Mesendoderm (in vitro differentiated cells): ENCODE measurements at places on chromosomes 4 and X.

DNA sequence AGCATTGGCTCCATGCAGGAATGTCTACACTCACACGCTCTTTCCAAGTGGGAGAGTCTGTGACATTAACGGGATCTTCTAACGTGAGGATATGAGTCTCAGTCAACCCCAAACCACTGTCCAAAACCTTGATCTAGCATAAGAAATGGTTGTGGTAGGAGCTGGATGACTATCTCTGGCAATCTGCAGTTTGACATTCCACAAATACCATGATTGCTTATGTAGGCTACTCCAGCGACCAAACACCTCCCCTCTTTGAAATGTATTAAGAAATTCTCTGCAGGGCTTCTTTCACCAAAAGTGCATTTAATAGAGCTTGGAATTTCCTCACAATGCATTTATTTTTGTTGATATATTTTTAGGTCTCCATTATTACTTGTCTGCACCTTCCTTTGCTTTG, 14.1 kb upstream of the STX18 start:
- DNase-seq: peak; percentile 74

DNA sequence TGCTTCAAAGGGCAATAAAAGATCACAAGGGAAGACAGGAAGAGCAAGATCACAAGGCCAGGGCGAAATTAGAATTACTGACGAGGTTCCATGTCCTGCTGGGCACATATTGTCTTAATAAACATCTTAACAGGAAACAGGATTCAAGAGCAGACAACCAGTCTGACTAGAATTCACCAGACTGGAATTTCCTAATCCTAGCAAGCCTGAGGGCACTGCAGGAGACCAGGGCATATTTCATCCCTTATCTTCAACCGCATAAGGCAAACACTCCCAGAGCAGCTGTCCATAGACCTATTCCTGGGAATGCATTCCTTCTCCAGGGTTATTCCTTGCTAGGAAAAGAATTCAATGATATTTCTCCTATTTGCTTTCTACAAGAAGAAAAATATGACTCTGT, 12.4 kb upstream of the TDO2 start:
- DNase-seq: no peak

DNA sequence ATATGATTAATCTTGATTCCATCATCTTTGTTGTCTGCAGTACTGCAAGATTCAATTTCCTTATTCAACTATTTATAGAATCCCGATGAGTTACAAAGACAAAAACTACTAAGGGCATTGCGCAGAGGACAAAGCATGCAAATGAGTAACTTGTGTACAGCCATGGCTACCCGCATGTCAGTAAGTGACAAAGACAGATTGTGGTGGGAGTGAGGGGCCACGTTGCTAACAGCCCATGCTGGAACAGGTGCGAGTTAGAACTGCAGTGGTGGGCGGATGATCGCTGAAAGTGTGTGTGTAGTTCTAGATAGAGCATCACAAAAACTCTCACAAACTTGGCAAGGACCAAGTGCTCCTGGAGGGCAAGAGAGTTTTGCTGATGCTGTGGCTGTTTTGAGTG, 49.5 kb downstream of the ACOX3 start:
- DNase-seq: no peak

- DNase-seq: no peak
Observed at GRCh38 chr4:147960971-147961370, 229.1 kb downstream of the ARHGAP10 start.

GRCh38 chrX:124925681-124926080, 394.0 kb upstream of the TEX13C start:
- no peak for DNase-seq

DNA sequence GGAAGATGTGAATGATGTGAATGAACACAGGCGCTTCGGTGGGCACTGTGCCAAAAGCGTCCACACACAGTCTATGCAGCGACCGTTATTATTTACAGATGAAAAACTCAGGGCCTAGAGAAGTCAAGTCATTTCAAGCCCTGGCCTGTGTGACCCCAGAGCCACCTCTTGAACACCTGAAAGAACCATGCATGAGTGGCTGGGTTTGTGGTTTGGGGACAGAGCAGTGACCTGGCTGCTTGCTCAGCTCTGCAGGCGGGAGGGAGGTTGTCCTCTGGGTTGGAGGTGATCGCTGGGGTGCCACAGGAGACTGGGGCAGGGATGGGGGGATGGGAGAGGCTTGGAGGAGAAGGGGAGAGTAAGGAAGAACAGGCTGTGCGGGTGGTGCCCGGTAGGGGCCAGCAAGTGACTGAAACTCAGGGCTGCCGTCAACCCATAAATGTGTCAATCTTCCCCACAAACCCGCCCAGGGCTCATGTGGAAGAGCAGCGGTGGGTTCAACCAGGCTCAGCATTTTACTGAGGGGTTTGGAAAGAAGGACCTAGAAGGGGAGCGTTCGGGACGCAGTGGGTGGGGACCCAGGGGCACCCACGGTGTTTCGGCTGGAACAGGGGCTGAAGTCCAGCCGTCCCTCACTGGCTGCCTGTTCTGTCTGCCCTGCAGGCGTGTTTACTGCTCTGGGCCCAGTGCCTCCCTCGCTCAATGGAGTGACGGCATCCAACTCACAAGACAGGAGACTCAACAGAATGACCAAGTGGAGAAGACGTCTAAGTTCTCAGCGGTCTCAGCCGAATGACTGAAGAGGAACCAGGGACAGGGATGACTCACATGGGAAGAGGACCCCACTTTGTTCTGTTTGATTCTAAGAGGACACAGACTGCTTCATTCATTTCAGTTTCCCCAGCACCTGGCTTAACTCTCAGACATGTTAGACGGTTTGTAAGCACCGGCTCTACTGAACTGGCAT, 167.8 kb downstream of the AFAP1 start:
- DNase-seq: no peak

DNA sequence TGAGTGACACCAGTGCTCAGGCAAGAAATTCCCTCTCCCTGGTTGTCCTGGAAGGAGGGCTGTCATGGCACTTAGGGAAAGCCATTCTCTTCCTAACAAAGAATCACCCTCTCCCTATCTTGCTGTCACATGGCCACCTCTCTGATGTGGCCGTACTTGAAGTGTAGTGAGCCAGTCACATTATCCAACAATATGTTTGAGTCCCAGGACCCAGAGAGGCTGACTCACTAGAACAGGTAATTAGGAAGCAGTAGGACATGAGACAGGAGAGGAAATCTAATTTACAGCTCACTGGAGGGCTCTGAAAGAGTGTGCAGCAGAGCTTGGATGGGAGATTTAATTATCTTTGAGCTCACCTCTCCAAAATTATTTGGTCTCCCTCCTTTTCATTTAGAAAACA, 299.1 kb downstream of the ARHGAP24 start:
- peak; percentile 98 for DNase-seq

GRCh38 chrX:131068945-131069719, 11.0 kb downstream of the ARHGAP36 start:
- DNase-seq: peak; percentile 86

DNA sequence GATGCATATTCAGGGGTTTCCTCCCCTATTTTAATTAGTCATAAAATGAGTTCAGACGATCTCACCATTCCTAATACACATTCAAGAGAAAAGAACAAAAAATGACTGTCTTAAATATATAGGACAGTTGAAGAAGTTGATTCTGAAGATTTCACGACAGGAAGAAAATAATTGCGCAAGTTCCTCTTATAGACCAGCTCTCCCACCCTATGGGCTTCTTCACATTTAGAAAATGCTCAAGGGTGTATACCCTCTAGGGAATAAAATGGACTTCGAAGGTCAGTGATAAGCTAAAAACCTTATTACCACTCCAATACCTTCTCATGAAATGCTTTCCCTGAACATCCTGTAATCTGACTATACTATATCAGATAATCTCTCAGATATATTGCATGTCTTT, 149.2 kb upstream of the TEX13C start:
- no peak for DNase-seq

GRCh38 chr4:144627663-144628076, 18.3 kb upstream of the HHIP start:
- DNase-seq: peak; percentile 4

DNA sequence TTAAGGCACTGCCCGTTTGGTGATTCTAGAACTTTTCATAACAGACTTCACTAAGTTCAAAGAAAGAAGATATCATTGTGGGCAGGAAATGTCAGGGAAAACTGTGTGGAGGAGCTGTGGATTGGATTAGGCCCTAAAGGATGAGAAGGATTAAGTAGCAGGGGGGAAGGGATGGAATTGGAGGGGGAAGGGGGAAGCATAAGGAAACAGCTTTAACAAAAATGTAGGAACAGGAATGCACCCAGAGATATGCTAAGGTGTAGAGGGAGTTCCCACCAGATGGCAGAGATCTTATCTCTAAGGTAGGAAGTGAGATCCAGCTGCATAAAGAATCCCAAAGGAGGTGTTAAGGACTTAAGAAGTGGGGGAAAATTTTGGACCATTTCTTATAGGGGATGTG, 114.5 kb downstream of the LARP7 start:
- DNase-seq: peak; percentile 99

DNA sequence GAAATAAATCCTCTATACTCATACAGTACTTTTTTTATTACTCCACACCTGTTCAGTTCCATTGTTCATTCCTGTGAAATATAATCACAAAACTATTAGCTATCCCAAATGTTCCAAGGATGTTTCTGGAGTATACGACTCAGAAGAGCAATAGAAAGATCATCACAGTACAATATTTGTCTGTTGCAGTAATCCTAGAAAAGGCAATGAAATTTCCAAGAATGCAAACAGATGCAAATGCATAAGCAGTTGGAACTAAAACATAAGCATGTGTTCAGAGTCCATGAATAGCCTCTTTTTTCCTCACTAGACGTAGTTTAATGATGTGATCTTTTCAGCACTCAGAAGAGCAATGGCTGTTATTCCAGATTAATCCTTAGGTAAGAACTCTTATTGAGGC, 55.2 kb downstream of the RTL3 start:
- DNase-seq: no peak

DNA sequence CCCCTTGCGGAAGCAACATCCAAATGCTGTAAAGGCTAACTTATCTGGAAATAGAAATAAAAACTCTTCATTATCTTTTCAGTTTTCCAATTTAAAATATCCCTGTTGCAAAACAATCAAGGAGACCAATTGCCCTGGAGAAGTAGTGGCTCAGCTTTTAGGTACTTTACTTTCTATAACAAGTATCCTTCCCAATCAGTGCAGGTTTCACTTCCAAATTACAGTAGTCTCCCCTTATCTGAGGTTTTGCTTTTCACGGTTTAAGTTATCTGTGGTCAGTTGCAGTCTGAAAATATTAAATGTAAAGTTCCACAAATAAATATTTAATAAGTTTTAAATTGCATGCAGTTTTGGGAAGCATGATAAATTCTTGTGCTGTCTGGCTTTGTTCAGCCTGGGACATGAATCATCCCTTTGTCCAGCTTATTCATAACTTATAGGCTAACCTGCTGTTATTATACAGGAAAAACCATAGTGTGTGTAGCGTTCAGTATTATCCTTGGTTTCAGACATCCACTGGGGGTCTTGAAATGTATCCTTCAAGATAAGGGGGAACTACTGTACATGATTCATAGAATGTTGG, 973.1 kb upstream of the GRID2 start:
- DNase-seq: no peak

DNA sequence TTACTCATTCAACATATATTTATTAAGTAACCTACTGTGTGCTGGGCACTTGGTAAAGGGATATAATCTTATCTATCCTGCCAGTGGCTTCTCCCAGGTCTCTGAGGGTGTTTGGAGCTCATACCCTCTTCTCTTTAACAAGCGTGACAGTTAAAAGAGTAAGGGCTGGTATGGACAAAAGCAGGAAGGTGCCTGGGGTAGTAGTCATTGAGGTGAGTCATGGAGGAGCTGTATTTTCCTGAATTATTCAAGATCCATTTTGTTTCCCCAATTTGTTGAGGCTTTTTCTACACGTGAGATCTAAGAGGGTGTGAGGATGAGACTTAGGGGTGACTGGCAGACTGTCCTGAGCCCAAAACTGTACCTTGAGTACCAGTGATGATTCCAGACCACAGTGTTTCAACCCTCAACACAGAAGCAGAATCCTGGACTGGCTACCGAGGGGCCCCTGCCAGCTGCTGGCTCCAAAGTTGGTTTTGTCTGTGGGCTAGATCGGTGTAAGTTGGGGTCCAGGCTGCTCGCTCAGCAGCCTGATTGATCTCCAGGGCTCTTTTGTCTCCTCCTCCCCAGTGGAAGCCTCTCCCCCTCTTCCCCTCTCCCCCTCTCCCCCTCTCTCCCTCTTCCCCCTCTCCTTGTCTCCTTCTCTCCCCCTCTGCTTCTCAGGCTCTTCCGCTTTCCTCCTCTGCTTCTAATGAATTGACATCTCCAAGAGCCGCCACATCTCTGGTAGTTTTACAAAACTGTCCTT, at the start of gene DRP2:
TSS of gene DRP2 (plus strand) at position 671 of the 748 bp plus-strand sequence. CDS start 11,862 bp downstream, outside the sequence.
- DNase-seq: no peak

DNA sequence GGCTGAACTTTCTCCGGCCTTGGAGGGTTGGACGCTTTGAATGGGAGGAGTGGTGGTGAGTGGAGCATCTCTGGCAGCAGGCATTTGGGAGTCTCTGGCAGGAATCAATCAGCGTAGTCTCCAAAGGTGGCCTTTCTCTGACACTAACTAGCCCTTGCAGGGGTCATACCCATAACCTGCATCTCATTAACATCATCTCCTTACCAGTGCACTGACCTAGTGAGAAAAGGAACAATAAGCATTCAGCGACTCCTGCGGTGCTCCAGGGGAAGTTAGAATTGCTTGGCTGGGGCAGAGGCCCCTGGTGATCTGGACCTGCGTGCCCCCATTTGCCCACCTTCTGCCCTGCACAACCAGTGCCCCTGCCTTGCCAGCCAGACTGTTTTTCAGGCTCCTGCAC, 161.9 kb downstream of the PTTG2 start:
- DNase-seq: no peak

GRCh38 chrX:15116900-15117299, 153.0 kb downstream of the ASB9 start:
- DNase-seq: no peak

GRCh38 chr4:15781427-15782095, 3.4 kb downstream of the CD38 start:
- DNase-seq: no peak

- DNase-seq: no peak
Observed at GRCh38 chrX:1134156-1134555, 78.3 kb downstream of the CRLF2 start.

GRCh38 chr4:115121351-115122043, 8.1 kb upstream of the NDST4 start:
- DNase-seq: no peak

- DNase-seq: no peak
Observed at GRCh38 chr4:166012129-166013030, 139.3 kb downstream of the TLL1 start.
